NCI-H82 (cell line): ENCODE measurements at places on chromosomes 2 and 18.

GRCh38 chr18:34115409-34116081, 109.2 kb downstream of the NOL4 start:
- no peak for DNase-seq

- DNase-seq, result no peak
Measured at GRCh38 chr2:48694149-48694548, 61.4 kb downstream of the LHCGR start.

DNA sequence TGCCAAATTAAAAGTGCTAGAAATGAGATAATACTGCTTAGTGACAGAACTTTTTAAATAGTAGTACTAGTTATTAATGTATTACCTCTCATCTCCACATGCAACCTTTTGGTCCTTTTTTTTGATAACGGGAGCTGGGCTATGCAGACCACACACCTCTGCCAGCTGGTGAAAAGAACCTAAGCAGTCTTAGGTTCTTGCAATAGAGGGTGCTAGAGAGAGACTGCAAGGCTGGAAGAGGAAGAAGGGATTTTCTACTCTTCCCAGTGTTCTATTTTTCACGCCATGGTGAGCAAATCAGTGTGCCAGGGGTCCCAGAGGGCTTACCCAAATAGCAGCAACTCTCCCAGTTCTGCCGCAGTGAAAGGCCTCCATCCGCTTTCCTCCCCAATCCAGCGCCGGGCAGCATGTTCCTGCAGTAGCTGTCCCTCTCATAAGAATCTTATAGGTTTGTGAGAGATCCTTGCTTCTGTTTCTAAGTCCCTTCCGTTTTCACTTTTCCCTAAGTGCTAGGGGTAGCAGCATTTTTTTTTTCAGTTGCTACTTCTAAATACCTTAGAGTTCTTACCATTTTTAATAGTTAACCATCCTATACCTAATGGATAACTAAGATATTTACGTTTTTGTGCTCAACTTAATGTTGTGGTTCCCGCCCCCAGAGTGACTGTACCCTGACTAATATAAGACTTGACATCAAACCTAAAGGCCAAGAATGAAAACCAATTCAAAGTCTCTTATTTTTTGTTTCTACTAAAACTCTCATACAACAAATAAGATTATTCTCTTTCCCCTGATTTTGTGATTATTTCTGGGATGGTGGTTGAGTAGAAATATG, 69.4 kb upstream of the UBE2E3 start:
- DNase-seq, result no peak

- no peak for DNase-seq
Measured at GRCh38 chr18:13625355-13625754, 101.0 kb downstream of the FAM210A start.

GRCh38 chr2:151381266-151381665, 23.9 kb downstream of the TNFAIP6 start:
- no peak for DNase-seq

DNA sequence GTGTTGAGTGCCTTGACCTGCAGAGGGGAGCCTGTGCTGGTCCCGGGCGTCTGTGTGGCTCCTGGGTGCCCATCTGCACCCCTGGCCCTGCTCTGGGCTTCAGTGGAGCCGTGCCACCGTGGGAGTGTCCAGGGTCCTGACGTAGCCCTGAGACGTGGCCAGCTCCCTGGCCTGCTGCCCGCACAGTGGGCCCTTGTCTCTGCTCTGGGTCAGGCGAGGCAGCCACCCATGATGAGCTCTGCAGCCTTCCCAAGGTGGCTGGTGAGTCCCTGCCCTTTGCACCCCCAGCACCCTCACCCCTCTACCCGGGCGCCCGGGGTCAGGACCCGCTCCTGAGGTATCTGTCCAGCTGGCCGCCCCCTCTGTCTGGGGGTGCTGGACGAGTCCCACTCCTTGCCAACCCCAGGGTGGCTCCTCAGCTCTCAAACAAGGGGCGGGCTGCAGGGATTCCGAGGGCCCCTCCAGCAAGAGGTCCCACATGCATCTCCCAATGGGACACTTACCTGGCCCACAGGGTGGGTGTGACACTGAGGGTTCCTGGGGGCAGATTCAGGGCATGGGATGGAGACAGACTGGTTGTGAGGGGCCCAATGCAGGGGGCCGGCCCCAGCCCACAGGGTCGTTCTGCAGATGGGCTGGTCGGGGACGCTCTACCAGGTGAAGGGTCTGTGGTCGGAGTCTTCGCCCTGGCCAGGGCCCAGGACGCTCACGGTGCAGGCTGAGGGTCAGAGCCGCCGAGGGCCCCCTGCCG, 2.4 kb downstream of the NEU4 start:
- no peak for DNase-seq

- DNase-seq, result no peak
Measured at GRCh38 chr2:164008752-164009151, 272.9 kb upstream of the FIGN start.

GRCh38 chr2:157404363-157404762, 39.5 kb downstream of the CYTIP start:
- no peak for DNase-seq

- no peak for DNase-seq
Measured at GRCh38 chr2:103743195-103743594, 981.4 kb downstream of the TMEM182 start.

GRCh38 chr2:160062292-160063005, at the start of gene PLA2R1:
PLA2R1 (minus strand) TSS chr2:160062615; CDS start chr2:160062403, 212 bp downstream.
- DNase-seq, result peak; percentile 72

- no peak for DNase-seq
Measured at GRCh38 chr2:134636714-134637113, 82.1 kb downstream of the TMEM163 start.

- DNase-seq, result no peak
Measured at GRCh38 chr2:176643646-176644045, 374.4 kb downstream of the MTX2 start.

- peak; percentile 66 for DNase-seq
Measured at GRCh38 chr2:85601771-85602475, 575 bp downstream of the TMEM150A start.

DNA sequence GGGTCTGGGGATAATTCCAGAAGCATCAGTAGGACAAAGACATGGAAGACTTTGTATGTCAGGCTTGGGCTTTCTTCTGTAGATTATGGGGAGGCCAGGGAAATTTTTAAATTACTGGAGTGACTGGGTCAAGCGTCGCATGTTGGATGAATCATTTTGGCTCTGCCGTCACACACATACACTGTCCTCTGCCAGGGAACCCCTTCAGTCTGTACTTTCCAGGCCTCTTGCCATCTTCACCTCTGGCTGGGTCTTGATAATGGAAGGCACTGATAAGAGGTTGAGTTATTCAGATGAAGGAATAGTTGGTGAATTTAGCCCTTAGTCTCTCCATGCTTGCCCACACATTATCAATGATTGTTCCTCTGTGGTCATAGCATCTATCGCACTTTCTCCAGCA, 895.1 kb upstream of the CELF4 start:
- no peak for DNase-seq

DNA sequence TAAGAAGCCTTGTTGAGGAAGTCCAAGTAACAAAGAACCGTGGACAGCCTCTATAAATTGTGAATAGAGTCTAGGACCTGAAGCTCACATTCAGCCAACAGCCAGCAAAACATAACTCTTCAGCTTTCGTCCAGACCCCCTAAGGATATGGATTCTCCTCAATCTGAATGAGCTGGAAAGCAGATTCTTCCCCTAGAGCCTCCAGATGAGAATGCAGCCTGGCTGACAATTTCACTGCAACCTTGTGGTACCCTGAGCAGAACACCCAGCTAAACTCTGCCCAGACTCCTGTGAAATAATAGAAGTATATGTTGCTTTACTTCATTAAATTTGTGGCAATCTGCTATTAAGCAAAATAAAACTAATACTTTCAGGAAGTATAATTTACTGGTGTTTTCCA, 483.5 kb upstream of the SLC8A1 start:
- peak; percentile 45 for DNase-seq

DNA sequence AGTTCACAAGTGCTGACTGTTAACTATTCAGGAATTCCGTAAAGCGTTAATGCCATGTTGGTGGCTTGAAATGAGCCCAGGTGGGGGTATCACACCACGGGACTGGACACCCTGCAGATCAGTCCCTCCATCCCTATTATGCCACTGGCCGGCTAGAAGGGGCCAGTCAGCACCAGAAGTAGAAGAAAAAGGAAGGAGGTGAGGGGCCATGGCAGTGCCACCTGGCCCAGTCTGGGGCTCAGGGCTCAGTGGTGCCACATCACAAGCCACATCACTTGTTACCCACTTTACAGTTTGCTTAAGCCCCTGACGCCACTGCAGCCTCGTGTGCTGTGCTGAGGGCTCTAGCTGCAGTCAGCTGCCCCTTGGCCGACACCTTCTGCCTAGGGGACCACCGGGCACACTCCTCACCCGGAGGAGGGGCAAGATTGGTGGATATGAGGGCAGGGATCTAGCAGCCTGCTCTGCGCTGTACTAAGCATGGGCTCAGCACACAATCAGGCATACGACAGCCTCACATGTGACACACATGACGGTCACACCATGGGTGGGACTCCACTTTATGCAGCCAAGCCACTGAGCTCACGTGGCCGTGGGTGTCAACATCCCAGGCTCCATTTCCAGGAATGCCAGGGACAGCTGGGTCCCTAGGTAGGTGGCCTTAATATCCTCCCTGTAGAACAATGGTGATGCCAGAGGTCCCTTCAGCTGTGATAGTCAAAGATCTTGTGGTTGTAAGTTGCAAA, 3.6 kb downstream of the LIMS2 start:
- DNase-seq, result no peak

DNA sequence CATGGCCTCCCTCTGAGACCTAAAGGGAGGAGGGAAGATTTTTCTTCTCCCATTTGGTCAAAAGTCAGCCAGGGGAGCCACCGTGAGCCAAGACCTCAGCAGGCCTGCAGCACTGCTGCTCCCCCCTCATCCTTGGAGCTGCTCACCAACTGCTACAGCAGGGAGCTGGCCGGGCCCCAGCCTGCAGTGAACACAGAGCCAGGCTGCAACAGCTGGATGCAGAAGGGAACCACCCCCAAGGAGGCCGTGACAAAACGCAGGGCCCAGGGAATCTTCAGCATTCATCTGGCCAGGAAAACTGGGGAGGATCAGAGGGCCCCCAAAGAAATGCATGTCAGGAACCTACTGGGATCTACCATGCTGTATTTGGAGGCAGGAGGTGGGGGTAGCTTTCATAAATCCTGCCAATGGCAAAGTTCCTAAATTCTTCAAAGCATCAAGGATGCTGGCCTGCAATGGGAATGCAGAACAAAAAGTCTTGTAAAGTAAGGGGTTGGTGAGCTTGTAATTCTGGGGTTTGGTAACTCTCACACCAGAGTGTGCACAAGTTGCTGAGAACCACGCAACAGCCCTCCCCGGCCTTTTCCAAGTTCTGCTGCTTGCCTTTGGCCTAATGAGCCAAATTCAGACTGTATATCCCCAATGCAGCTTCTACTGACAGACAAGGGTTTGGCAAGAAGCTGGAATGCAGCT, 61.0 kb downstream of the CACNB4 start:
- no peak for DNase-seq

- peak; percentile 93 for DNase-seq
Measured at GRCh38 chr2:70301344-70302194, at the start of gene FAM136A. FAM136A (minus strand) TSS chr2:70302067; CDS start chr2:70302011, 56 bp downstream.

DNA sequence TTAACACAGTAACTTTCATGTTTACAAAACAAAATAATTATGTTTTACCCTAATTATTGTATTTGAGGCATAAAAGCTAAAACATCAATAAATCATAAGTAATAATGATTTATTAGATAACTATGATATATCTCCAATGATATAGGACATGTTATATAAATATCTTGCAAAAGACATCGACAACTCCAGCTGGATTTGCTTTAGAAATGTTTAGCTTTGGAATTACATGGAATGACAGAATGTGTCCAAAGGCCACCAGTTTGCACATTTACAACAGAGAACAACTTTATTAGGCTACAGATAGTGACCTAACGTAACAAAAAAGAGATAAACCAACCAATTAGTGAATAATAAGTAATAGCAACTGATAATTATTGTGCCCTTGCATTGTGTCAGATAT, 475.7 kb downstream of the DCC start:
- DNase-seq, result no peak

GRCh38 chr2:101699755-101700461, 2.4 kb downstream of the MAP4K4 start:
- DNase-seq, result peak; percentile 13

DNA sequence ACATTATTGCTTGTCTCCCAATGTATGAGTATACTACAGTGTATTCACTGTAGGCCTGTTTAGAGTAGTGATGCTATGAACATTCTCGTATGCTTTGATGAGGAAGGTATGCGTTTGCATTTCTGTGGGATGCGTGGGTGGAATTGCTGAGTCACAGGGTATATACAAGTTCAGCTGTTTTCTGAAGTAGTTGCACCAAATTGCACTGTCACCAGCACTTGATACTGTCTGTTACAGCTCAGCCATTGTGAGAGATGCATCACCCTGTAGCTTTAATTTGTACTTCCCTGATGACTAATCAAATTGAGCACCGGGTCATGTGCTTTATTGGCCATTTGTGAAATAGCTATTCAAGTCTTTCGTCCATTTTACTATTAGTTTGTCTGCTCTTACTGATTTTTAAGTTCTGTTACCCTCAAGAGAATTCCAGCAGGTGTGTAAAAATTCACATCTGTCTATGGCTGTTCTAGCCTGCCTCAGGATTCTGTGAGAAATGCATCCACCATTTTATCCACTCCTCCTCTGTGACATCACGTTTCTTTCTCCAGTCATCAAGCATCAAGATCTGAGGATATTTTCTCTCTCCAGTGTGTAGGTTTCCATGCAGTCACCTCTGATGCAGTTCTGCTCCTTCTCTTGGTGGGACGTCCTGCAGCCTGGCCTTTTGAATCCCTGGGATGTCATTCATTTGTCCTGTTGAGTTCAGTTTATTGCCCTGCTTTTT, 72.5 kb downstream of the DGKD start:
- DNase-seq, result no peak

DNA sequence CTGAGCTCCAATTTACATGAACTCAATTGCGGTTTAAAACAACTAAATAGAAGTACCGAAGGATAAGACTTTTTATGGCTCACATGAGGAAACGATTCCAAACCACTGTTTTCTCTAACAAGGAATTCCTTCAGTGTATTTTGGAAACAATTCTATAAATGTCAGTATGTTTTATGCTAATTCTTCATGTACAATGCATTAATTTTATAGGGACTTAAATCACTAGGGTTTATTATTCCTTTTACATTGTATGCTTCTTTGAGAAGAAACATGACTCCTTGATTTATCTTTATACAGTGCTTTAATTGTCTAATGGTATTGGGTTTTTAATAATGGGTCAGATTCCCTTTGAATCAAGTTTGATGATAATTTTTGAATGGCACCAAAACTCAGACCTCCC, 566.8 kb downstream of the EPHA4 start:
- no peak for DNase-seq

DNA sequence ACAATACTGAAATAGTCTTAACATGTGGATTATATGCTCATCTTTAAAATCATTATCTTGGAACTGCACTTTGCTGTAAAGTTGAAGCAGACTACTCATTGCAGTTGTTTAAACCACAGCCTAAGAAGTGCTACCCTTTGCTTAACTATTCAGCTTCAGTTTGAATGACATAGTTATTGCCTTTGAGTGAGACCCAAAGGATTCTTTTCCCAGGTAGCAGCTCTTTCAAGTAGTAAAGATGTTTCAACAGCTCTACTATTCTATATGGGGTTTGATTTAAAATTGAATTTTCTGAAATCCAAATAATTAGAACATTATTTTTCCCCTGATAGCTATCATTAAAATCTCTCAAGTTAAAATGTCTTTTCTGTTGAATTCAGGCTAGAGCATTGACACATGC, 1.1 kb downstream of the SCG2 start:
- no peak for DNase-seq
